Mammary epithelial cell (primary cell): ENCODE measurements at places on chromosomes 6 and 20.

DNA sequence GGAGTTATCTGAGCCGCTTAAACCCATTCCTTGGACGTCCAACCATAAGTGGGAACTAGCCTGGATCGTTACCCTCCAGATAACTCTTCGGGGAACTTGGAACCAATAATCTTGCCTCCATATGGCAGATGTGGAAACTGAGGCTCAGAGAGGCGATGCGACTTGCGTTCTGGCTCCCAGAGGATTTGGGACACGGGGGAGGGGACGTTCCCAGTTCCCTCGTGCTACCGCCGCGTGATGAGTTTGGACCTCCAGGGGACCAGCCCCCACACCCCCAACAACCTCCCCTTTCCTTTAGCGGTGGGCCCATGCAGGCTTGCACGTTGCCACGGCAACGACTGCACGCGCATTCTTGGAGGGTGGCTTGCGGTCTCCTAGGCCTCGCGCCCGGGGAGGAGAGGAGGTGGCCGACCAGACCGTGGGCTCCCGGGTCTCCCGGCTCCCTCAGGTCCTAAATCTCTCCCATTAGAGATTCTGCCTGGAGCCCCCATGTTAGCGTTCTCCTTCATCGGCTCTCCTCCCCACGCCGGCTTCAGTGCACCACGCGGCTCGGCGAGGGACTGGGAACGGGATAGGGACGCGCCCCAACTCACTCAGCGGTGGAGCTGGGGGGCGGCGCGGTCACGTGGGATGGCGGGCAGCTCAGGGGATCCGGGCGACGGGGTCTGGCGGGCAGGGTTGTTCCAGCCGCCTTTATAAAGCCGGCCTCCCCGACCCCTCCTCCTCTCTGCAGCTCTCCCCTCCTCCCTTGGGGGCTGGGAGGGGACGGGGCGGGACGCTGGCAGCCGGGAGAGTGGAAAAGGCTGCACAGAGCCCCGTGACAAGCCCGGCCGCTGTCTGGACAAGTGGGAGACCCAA, at the start of gene PLTP:
PLTP (minus strand) TSS at position 670 of the 858 bp plus-strand sequence. CDS start 703 bp downstream, outside the sequence.
- DNase-seq, result no peak

- no peak for DNase-seq
These were observed 105.9 kb downstream of the CDKAL1 start for GRCh38 chr6:20640181-20640580.

GRCh38 chr6:139376017-139376330, 1.5 kb upstream of the CITED2 start:
- no peak for DNase-seq

DNA sequence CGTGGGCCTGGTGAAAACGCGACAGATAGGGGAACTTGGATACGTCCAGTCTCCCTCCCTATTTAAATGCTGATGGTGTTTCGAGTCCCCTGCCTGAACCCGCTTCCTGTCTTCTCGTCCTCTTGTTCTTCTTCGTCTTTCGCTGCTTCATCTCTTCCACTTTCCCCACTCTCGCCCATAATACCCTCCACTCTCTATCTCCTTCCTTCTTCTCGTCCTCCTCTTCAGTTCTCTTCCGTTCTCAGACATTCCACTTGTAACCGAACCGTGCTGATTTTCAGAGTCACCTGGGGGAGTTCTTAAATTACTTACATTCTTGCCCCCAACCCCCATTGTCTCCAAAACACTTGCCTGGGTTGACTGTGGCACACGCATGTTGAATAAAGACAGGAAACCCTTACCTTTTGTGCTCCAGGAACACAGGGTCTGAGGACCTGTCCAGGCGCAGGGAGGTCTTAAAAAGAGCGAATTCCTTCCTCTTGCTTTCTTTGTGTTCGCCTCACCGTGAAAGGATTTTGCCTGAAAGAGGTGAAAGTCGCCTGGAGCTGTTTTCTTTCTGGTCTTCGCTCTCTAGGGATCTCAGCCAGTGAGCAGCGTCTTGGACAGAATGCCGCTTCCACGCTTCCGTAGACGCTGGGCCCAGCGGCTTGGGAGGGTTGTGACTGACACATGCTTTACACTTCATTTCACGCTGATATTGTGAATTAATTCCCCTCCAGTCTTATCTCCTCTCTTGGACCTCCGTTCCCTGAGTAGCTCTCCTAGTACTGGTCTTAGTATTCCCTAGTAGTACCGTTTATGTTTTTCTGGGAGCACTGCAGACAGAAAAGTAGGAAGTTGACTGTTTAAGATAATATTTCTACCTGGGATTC, 184.0 kb downstream of the GPX5 start:
- DNase-seq, result peak; percentile 37

GRCh38 chr20:35134880-35135279, 12.3 kb downstream of the EDEM2 start:
- DNase-seq, result no peak

- DNase-seq, result no peak
These were observed 33.3 kb downstream of the CPNE5 start for GRCh38 chr6:36805917-36806316.

GRCh38 chr6:147507162-147508041, 1.1 kb upstream of the SAMD5 start:
- DNase-seq, result peak; percentile 23

DNA sequence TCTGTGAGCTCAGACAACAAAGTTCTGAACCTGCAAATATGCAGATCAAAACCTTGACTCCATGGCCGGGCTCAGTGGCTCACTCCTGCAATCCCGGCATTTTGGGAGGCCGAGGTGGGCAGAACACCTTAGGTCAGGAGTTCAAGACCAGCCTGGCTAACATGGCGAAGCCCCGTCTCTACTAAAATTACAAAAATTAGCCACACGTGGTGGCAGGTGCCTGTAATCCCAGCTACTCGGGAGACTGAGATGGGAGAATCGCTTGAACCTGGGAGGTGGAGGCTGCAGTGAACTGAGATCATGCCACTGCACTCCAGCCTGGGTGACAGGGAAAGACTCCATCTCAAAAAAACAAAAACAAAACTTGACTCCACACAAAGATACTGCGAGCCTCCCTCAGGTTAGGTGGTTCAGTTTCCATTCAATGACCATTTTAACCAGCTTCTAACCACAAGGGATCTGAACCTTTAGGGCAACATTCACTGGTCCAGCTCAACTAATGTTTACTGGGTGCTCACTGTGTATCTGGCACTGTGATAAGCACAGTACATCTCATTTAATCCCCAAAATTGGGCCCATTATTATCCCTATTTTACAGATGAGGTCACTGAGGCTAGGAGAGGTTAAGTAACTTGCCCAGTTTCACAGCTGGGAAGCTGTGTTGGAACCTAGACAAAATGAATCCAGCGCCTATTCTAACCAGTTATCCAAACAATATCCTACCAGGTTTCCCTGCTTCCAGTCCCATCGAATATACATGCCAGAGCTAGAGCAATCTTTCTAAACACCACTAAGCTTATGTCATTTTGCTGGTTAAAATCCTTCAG, 1.8 kb downstream of the SNRPB start:
- DNase-seq, result peak; percentile 4

GRCh38 chr20:58892141-58892931, 39.8 kb downstream of the GNAS start:
- DNase-seq, result peak; percentile 39

DNA sequence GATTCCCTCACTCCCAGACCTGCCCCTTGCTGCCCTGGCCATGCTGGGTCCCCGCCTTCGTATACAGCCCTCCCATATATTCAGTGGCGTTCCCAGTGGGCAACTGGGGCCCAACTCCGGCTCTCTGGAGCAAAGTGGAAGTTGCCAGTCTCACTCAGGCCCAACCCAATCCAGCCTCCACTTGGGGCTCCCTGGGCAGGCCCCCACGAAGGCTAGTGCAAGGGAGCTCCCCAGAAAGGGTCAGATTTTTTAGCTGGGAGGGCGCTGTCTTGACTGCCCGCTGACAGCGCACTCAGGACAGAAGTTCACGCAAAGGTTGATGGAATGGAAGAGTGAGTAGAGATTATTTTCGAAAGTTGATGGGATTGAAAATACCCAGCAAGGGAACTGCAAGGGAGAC, 5.9 kb downstream of the TP53TG5 start:
- DNase-seq, result no peak

DNA sequence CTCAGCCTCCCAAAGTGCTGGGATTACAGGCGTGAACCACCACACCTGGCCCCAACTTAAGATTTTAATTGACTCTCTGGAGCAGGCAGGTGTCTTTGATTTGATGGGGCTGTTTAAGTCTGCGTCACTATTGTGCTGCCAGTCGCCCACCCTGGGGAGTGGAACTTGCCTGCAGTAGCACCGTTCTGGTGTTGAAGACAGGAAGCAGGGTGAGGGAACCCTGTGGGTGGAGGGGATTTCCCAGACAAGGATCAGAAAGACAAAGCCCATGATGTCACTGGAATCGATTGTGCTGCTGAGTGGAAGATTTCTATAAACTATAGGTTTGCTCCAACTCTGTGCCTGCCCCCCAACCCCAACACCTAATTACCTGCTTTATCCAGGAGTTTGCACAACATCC, 11.0 kb downstream of the ALDH8A1 start:
- DNase-seq, result no peak

DNA sequence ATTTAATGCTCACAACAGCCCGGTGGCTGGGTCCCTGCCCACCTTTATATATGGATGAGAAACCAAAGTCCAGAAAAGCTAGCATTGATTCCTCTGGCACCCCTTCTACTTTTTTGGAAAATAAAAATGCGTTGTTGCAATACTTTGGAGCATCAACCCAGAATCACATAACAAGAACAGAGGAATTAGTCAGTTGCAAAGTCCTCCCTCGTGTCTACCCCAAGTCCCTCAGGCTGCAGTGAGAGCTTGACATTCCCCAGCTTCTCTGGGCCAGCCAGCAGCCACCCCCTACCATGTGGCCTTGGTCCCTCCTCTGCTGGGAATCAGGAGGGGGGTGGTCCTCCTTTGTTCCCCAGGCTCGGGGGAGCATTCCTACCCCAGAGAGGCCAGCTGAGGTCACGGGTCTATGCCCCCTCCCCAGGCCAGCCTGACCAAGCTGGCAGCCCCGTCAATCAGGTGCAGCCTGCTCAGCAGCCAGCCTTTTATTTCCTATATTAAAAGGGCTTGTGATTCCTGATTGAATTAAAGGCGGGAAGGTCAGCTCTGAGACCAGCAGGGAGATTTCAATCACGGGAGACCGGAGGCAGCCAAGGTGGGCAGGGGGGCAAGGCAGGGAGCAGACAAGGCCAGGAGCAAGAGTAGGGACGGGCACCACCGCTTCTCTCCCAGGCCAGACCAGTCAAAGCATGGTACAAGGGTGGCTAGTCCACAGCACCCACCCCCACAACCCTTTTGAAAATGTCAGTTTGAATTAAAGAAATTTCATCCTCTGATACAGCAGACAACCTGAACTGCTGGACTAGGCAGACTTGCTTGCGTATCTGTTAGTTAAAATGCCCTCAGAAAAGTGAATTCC, 158.9 kb downstream of the MRPL14 start:
- no peak for DNase-seq
